ENCODE measurements at places on chromosomes 6 and 20.
A peak's percentile ranks its signal among the peaks of the same experiment; 100 is the strongest.

DNA sequence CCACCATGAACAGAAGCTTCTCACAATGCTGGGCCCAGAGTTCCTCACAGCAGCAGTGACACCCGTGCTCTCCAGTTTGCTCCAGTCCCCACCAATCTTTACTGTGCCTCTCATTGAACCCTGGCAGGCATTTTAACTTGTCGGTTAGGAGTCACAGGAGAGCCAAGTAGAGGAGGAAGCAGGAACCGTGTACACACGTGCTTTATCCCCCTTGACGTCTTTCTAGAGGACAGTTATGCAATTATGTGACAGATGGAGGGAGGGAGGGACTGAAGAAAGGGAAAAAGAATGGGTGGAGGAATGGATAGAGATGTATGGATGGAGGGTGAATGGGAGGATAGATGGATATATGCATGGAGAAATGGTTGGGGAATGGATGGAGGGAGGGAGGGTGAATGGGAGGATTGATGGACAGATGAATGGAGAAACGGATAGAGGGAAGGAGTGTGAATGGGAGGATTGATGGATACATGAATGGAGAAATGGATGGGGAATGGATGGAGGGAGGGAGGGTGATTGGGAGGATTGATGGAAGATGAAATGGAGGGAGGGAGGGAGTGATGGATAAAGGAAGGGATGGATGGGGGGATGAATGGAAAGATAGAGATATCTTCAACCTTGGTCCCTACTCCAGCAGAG, 26.0 kb downstream of the RBM38 start:
- no peak for DNase-seq

GRCh38 chr6:111482188-111482958, 645 bp downstream of the REV3L start:
- DNase-seq, result peak; percentile 26

DNA sequence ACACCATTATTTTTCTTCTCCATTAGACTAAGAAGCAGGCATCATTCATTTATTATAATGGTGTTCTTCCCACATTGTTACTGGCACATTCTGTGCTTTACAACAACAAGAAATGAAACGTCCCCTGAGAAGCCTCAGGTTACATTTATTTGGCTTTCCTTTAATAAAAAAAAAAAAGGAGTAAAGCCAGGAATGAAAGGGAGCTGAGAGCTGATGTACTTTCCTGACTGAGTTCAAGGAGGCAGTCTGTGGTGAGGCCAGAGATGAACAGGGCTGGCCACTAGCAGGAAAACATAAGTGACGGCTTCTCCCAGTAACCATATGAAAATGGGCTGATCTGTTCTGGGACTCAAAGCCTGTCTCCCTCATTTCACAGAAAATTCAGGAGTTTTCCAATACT, 742.1 kb downstream of the MAFB start:
- DNase-seq, result no peak

- DNase-seq, result no peak
Measured at GRCh38 chr6:142329486-142330113, 27.8 kb downstream of the ADGRG6 start.

GRCh38 chr6:56767892-56768531, 125.3 kb upstream of the DST start:
- no peak for DNase-seq

GRCh38 chr6:84835340-84835739, 70.9 kb upstream of the TBX18 start:
- DNase-seq, result no peak

GRCh38 chr6:15675536-15676220, 12.8 kb upstream of the DTNBP1 start:
- no peak for DNase-seq

- no peak for DNase-seq
Measured at GRCh38 chr6:131792091-131792496, 15.7 kb upstream of the ENPP1 start.

DNA sequence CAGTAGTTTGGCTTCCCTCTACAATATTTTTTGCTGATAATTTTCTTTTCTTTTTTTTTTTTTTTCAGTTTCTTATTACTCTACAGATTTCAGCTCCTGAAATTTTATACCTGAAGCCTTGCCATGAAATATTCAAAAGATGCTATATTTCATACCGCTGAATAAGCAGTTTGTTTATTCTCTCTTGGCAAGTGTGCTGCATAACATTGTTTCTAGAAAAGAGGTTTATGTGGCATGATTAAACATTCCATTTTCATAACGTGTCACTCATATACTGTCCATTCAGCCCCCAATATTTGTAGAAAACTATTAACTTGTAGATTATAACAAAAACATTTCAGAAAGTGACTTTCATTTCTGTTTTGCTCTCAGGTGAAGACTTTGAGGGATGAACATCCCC, 174.4 kb upstream of the NOX3 start:
- DNase-seq, result no peak

DNA sequence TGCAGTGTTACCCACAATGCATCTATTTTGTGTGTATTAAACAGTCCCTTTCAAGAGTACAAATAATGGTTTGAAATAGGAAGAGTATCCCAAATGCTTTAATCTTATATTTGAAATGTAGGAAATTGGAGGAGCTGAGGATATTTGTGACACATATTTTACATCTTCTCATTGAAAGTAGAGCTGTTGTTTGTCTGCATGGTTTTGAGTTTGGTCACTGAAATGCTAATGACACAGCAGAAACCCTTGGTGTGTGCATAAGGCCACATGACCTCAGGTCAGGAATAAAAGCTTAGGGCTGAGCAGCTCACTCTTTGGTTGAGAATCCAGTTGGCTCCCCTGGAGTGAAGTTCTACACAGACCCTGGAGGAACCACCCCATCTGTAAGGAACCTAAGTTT, 49.8 kb downstream of the TPD52L1 start:
- no peak for DNase-seq

GRCh38 chr20:4697189-4697830, 24.4 kb upstream of the PRND start:
- DNase-seq, result no peak

DNA sequence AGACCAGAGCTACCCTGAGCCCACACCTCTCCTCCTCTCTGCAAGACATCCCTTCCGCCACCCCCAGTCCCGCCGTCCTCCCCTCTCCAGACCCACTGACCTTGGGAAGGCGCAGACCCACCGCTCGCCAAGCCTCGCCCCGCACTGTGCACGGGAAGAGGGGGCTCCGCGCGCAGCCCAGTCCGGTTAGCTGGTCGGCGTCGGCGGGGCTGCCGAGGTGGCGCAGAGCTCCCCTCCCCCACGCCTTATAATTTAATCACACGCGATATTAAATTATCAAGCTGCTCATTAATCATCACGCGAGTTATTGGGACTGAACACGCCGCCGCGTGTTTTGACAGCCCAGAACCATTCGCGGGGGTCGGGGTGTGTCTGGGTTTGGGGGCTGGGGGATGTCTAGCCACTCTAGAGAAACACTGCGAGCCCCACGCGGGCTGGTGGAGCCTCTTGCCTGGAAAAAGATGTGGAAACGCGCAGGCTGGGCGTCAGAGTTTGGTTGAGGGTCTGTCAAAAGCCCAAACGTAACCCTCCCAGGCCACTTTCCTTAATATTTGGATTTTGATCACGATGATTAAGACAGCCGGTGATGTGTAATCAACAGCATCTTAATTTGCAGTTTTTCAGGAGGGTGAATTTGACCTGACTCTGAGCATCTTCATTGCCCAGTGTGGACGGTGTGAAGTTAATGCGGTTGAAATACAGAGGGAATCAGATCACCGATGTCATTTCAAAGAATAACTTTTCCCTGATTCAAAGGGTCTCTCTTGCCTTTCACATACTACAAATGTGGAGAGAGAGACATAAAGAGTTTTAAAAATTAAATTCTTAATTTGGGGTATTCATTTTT, at the start of gene LINC00237:
LINC00237 (minus strand) TSS at position 188 of the 847 bp plus-strand sequence.
- DNase-seq, result no peak

- no peak for DNase-seq
Measured at GRCh38 chr20:17504066-17504897, 26.9 kb downstream of the BFSP1 start.

- no peak for DNase-seq
Measured at GRCh38 chr6:108105571-108105970, 31.0 kb upstream of the OSTM1 start.

GRCh38 chr6:90538278-90539046, 48.4 kb downstream of the MAP3K7 start:
- DNase-seq, result no peak

- DNase-seq, result no peak
Measured at GRCh38 chr6:31879143-31879542, 346 bp upstream of the SLC44A4 start.

- DNase-seq, result peak; percentile 35
Measured at GRCh38 chr6:17505767-17506280, 94.3 kb upstream of the FAM8A1 start.

DNA sequence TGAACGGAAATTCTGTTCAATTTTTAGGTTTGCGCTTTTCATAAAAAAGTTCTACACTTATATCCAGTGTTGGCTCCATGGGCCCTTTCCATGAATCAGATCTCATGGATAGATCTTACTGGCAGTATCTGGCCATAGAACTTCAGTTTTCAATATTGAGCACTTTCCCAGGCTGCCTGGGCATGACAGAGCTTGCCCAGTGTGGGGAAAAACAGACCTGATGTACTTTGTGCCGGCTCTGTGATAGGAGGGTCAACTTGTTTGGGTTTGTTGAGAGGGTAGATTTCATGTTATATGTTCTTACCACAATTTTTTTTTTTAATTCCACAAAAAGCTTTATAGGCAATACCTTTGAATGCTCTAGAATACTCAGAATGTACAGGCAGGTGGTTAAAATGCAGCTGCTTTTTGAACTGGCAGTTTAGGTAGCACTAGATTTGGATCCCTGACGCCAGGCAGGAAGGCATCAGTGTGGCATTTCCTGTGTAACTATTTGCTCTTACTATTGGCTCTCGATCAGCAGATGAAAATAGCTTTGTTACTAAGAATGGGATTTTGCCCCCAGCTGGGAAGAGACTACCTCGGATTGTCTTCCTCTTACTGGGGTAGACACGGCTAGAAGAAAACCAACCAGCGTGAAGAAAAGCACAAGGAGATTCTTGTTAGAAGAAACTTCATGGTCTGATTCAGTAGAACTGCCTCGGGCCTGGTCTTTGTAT, 404.9 kb upstream of the SOX4 start:
- DNase-seq, result no peak

- DNase-seq, result peak; percentile 83
Measured at GRCh38 chr20:35992713-35993335, 24.4 kb downstream of the CNBD2 start.

DNA sequence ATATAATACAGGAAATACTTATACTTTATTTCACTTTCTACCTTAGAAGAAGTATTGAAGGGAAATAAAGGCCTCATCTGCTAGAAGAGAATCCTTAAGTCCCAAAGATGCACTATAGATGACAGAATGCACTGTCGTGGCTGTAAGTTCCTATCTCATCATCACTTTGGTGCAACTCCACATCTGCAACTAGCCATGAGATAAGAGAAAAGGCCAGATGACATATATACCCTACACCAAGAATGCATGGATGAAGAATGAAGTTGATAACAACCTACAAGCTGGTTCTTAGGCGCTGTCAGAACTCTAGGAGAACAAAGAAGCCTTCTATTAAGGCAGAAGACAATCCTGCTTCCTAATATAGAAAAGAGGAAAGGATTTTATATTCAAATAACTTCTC, 11.6 kb upstream of the PLN start:
- DNase-seq, result no peak

DNA sequence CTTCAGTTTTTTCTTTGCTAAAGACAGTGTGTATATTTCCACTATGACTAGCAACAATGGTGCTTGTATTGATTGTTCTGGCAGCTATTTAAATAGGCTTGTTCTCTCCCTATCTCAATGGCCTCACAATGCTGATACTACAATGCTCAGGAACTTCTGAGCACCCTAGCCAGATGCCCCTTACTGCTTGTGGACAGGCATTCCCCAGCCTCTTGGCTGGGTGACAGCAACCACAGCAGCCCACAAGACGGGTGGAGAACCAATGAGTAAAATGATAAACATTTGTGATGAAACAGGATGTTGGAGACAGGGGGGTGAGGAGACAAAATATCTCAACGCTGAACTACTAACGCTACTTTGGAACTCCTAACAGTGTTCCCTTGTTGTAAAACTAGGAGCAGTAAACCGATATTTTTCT, 42.3 kb downstream of the HIVEP2 start:
- peak; percentile 57 for DNase-seq

- DNase-seq, result no peak
Measured at GRCh38 chr6:124223611-124224345, 420.1 kb downstream of the NKAIN2 start.
